ENCODE measurements at places on chromosomes 6 and 20.

DNA sequence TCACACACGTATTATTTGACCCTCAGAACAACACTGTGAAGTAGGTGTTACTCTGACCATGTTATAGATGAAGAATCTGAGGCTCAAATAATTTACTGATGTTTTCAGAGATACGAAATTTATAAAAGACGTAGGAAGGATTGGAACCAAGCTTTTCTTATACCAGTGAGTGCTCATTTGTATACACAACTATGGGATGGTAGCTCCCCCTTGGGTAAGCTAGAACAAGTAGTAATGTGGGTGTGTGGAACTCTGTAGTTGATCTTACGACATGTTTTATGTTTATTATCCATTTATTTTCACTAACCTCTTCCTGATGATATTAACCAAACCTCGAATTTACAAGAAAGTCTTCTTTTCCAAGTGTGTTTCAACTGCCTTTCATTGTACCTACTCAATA, 248.5 kb downstream of the NKAIN2 start:
- DNase-seq, result no peak

GRCh38 chr20:6692566-6693173, 74.8 kb upstream of the BMP2 start:
- no peak for DNase-seq

DNA sequence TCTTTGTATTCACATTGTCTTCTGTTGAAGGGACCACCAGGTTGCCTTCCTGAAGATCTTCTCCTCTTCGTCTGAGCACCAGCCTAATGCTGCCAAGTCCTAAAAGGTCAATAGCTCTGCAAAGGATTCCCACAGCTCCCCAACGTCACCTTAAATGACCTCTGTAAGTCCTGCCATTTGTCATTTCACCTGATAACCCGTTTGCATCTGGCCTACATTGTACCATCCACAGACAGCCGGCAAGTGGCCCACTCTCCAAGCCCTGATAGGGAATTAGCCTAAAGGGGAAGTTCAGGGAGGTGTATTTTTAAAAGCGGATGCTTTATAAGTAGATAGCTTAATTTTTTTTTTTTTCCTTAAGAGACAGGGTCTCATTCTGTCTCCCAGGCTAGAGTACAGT, 127.8 kb downstream of the ZMYND8 start:
- no peak for DNase-seq

GRCh38 chr6:103236923-103237322, 1622.8 kb downstream of the HACE1 start:
- no peak for DNase-seq

- peak; percentile 70 for DNase-seq
Observed at GRCh38 chr20:57350081-57350710, 859 bp upstream of the RAE1 start.

GRCh38 chr20:9070304-9070703, 1.4 kb downstream of the PLCB4 start:
- no peak for DNase-seq

GRCh38 chr20:62387933-62388635, 1.2 kb downstream of the RPS21 start:
- DNase-seq, result no peak

DNA sequence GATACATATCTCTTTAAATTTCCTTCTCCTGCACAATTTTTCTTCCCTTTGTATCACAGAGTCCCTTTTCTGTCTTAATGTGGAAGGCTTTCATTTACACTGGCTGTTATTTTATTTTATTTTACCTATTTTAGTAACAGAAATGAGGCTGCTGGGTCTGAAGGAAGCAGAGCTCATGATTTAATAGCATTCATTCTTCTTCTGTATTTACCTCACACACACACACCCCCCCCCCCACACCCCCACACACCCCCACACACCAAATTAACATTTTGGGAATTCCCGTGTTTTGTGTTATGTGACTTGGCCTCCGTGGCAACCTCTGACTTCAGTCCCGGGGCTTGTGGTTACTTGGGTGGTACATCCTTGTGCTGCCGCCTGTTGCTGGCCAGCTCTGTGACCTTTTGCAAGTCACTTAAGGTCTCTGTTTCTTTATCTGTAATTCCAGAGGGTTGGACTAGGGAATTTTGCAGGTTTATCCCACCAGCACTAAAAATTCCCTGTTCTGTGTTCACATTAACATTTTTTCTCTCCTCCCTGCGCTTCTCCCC, 108.8 kb downstream of the TIAM2 start:
- no peak for DNase-seq

DNA sequence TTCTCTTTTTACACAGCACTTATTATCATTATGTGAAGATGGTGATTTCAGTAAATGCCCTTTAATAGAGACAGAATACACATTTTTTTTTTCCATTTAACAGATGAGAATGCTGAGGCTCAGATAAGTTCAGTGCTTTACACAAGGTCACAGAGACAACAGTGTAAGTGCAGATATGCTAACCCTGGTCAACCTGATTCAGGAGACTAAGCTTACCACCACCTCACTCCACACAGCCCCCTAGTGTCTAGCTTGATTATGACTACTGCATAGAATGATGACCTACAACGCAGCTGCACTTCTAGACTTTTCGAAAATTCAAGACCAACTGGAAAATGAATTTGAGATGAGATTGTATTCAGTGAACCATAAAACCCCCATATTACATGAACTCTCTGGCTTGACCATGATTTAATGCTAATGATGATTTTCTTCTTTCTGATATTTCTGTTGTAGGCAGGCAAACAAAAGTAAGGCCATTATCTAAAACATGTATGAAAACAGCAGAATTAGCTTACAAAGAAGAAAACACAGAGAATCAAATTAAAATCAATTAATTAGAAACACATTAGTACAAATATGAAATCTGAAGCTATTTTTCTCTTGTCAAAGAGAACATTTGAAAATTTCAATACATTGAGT, 212.1 kb upstream of the PHACTR1 start:
- DNase-seq, result no peak

GRCh38 chr6:25963426-25964123, 973 bp downstream of the TRIM38 start:
- no peak for DNase-seq

DNA sequence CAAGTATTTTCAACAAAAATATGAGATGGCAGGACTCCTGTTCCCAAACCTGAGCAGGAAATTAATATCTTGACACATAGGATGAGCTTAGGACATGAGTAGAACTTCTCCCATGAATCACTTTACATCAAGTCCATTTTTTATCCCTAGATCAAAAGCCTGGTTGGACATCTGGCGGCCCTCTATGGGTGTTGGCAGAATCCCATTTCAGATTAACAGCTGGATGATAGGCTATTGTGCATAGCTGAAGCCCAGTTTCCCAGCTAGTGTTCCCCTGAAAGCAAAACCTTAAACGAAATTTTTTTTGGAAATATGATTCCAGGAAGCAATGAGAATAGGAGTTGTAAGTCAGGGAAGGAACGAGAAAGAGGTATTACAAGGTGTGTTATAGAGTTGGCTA, 449.4 kb upstream of the CHD6 start:
- DNase-seq, result no peak

GRCh38 chr6:109224107-109224875, 129.0 kb downstream of the CEP57L1 start:
- DNase-seq, result no peak

DNA sequence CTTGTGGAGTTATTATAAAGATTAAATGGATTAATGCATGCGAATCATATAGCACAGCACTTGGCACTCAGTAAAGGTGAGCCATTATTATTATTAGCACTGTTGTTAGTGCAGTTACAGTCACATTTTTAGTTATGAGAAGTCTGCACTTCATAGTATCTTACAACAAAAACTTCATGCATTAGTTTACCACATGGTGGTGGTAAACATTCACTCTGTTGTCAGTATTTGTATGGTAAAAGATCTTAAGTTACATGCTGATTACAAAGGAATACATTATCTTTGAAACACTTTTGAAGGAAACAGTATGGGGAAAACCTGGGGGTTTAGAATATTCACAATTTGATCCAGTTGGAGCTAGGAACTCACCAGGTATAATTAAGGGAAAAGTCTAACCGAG, 20.8 kb downstream of the TMEM14A start:
- DNase-seq, result no peak

- DNase-seq, result no peak
Observed at GRCh38 chr6:134813146-134813545, 136.8 kb downstream of the ALDH8A1 start.

- DNase-seq, result no peak
Observed at GRCh38 chr6:111171577-111172400, 84.5 kb downstream of the SLC16A10 start.

GRCh38 chr6:46014511-46015118, 1.0 kb downstream of the CLIC5 start:
- no peak for DNase-seq

DNA sequence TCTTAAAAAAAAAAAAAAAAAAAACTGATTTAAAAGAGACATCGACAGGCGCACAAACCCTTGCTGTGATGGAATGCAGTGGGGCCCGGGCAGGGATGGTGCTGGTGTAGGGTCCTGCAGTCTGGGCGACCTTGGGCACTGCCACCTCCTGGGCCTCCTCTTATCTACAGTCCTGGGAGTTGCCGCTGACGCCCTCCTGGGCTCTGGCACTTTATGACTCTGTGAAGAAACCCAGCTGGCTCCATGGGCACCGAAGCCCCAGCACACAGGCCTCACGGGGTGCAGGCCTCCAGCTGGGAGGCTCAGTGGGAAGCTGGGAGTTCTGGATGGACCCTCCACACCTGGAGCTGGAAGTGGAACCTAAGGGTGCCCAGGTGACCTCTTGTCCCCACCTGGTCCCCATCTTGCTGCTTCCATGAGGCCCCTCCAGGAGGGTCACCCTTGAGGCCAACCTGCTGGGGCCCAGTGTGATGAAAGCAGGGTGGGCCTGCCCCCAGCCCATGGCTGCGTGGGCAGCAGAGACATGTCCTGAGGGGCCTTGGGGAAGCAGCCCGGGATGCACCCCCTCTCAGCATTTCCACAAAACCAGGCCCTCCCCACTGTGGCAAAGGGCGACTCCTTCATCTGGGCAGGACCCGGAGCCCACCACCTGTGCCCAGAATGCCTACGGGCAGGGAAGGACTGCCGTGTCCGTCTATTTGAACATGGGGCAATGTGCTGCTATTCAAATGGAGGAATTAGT, 104.9 kb downstream of the ASXL1 start:
- no peak for DNase-seq

DNA sequence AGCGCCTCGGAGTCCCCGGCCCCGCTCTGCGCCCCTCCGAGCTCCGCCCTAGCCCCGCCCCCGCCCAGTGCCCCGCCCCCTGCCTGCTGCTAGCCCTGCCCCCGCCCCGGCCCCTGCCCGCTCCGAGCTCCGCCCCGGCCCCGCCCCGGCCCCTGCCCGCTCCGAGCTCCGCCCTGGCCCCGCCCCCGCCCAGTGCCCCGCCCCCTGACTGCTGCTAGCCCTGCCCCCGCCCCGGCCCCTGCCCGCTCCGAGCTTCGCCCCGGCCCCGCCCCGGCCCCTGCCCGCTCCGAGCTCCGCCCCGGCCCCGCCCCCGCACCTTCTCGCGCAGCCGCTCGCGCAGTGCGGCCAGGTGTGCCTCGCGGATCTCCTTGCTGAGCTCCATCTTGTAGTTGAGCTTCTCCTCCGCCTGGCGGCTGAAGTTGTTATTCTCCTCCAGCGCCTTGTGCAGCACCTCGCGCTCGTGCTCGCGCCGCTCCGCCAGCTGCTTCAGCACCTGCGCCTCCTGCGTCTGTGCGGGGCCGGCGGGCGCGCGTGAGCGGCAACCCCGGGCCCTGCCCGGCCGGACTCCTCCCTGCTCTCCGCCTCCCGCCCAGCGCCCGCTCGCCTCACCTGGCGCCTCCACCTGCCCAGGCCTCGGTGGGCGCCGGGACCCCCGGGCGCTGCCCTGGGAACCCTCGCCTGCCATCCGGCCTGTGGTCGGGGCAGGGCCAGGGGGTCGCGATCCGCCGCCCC, 11.3 kb downstream of the STMN3 start:
- DNase-seq, result peak; percentile 87

GRCh38 chr6:168355716-168356522, 36.3 kb upstream of the DACT2 start:
- DNase-seq, result no peak

DNA sequence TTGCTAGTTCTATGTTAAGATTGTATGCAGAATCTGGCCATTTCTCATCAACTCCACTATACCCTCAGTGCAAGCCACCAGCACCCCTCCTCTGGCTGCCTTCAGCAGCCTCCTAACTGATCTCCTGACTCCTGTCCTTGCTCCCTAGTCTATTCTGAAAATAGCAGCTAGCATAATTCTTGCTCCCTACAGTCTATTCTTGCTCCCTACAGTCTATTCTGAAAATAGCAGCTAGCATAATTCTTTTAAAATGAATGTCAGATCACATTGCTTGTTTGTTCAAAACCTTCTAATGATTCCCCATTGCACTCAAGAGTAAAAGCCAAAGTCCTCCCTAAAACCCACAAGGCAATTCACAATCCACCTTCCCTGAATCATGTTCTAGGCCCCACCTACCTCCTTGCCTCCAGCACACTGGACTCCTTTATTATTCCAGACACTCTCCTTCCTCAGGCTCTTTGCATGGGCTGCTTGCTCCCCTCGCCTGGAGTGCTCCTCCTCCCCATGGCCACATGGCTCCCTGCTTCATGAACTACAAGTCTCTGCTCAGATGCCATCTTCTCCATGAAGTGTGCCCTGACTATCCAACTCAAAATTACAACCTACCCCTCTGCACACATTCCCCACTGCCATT, 164.2 kb upstream of the TNFAIP3 start:
- no peak for DNase-seq

GRCh38 chr6:80343511-80343910, 237.0 kb downstream of the BCKDHB start:
- DNase-seq, result no peak

DNA sequence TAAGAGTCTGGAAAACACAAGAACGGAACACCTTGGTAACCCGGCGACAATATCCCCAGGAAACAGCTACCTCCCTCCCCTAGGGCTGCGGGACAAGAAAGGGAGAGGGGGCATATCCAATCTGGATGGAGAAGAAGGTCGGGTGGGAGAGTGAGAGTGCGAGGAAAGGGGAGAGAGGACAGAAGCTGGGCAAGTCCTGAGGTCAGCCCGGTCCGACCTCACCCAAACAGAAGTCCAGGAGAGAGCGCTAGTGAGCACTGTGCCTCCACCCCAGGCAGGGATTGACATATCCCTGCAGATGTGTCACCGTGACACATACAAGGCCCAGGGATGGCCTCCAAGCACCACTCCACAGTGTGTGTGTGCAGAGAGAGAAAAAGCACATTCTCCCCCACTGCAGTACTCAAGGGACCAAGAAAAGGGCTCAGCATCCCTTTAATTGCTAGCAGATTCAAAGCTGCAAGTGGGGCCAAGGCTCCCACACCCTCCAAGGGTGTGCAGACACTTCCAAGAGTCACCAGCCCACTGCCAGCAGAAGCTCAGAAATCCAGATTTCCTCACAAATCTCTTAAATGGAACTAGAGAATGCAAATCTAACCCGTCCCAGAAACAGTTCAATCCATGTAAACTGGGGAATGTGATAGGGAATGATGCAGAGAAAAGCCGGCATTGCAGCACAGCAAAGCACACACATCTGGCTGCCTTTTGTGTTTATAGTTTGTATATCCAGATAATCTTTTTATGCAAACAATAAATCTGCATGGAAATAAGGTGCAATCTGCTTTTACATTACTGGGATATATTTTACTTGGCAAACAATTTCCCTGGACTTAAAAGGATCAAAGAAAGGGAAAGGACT, 3.1 kb downstream of the PXDC1 start:
- DNase-seq, result peak; percentile 89

GRCh38 chr20:3645309-3646066, 17.7 kb downstream of the GFRA4 start:
- DNase-seq, result no peak

GRCh38 chr6:109434456-109434855, 6.0 kb downstream of the PPIL6 start:
- DNase-seq, result peak; percentile 75

GRCh38 chr6:144909753-144910285, 624.7 kb downstream of the UTRN start:
- no peak for DNase-seq
